ENCODE measurements at places on chromosomes 3 and 15.

DNA sequence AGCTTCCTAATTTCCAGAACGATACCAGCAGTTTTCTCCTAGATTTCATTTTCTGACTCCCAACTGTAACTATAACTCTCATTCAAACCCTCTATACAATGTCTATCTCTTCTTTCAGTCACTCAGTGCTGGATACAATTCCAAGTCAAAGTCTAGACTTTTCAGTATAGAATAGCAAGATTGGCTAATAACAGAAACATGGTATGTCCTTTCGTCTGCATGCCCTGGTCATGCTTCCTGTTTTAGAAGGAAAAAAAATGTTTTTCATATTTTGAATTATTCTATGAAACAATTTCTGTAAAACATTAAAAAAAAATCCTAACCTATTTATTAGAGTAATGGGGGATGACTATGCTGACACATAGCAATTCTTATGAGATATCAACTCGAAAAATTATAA, 180.0 kb downstream of the KCNAB1 start:
- DNase-seq, result no peak

DNA sequence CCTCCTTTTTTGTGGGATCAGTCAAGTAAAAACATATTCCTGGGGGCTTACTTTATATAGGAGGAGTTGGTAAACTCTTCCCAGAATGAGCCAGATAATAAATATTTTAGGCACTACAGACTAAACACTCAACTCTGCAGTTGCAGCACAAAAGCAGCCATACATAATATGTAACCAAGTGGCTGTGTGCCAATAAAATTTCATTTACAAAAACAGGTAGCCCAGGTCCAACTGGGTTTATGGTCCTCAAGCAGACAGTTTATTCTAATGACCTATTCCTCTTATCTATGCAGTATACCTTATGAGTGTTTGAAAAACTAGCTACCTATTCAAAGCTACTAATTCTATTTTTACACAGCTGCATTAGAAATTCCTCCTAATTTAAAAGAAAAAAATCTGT, 61.8 kb downstream of the FAIM start:
- DNase-seq, result no peak

- DNase-seq, result no peak
Measured at GRCh38 chr3:151644020-151644620, 89.6 kb upstream of the AADACL2 start.

DNA sequence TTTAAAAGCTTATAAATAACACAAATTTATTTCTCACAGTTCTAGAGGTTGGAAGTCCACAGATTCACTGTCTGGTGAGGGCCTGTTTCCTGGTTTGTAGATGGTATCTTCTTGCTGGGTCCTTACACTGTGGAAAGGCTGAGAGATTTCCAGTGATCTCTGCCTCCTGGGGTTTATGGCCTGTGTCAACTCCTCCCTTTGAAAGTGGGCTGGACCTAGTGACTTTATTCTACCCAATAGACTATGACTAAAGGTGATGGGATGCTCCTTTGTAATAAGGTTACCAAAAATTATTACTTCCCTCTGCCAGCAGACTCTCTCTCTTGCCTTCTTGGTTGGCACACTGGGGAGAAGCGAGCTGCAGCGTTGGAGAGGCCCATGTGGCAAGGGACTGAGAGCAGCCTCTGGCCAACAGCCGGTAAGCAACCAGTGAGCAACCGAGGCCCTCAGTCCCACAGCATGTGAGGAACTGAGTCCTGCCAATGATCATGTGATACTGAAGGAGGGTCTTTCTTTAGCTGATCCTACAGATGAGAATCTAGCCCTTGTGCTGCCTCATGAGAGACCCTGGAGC, 14.0 kb upstream of the COPG1 start:
- DNase-seq, result no peak
